ENCODE measurements at places on chromosomes 4 and X.

DNA sequence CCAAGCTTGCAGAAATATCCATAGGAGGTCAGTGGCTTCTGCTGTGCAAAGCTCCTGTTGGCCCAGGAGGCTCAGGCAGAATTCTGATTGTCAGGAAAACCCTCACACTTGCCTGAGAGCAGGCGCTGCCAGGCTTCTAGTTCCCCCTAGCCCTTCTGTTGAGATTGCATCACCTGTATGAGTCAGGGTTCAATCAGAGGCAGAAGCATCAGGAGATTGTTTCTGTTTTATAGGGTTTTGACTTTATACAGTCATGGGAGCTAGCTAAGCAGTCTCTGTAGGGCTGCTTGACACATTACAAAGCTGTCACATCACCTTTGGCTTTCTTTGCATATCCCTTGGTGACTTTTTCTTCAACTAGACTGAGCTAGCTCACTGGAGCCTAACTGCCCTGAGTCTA, 27.8 kb downstream of the DIPK2B start:
- peak; percentile 52 for DNase-seq

GRCh38 chr4:88382621-88383020, 4.0 kb downstream of the HERC6 start:
- DNase-seq, result no peak

DNA sequence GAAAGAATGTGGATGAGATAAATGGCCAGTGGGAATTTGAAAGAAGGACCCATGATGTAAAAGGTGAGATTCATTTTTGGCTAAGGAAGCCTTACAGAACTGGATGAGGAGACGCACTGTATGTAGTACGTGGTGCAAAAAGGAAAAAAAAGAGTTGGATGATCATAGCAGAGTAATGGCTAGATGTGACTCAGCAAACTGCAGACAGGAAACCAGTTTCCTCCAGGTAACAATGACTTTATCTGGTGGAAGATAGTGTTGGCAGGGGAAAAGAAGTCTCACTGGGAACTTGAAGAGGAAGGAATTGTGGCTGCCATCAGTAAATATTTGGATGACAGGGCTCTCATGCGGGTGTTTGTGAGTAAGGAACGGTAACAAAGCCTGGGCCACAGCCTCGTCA, 243.2 kb downstream of the CPE start:
- DNase-seq, result no peak

DNA sequence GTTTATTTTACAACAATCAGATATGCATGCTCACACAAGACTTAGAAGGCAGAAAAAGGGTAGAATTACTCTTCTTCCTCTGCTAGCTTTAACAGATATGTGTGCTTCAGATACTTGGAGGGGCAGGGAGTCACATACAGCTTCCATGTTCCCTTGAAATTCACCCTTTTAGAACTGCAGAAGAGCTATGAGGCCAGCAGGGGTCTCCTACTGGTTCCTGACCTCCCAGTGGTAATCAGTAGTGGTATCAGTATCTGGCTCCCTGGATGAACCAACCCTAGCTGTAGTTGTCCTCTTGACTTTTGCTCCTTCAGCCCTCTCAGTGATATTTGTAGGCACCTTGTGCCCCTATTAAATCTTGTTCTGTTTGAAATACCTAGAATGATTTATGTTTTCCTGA, 81.5 kb downstream of the RCHY1 start:
- peak; percentile 34 for DNase-seq

GRCh38 chr4:19241895-19242294, 1009.8 kb upstream of the SLIT2 start:
- DNase-seq, result no peak

DNA sequence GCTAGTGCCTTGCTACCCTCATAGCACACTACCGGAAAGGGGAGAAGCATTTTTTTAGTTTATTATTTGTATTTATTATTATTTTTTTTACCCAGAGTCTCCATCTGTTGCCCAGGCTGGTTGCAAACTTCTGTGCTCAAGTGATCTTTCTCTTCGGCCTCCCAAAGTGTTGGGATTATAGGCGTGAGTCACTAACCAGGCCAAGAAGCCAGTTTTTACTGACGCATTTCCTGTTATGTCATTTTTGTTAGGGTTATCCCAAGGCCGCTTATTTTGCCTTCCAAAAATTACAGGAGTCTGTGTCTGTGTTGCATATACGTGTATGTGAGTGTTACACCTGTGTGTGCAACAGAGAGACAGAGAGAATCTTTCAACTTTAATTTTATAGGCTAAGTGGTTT, 404.5 kb downstream of the GBA3 start:
- peak; percentile 40 for DNase-seq

GRCh38 chr4:113957956-113958355, 21.5 kb downstream of the ARSJ start:
- no peak for DNase-seq

GRCh38 chrX:132480581-132481203, 8.1 kb downstream of the MBNL3 start:
- DNase-seq, result no peak

- DNase-seq, result no peak
Observed at GRCh38 chr4:172393220-172393619, 580.0 kb downstream of the GALNTL6 start.

DNA sequence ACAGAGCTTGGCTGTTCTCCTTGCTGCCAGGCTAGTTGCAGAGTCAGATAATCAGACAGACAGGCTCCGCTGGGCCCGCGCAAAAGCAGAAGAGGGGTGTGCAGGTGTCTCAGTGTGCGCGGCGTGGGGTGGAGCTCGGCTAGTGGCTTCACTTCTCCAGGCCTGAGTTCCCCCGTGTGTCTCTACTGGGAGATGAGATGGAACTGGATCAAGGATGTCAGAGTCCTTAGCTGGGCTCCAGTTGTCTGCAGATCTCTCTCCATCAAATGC, 21.1 kb downstream of the HTRA3 start:
- no peak for DNase-seq

- DNase-seq, result peak; percentile 62
Observed at GRCh38 chrX:13028871-13029636, 15.4 kb downstream of the FAM9C start.

- no peak for DNase-seq
Observed at GRCh38 chr4:84417997-84418709, 80.9 kb downstream of the NKX6-1 start.

- DNase-seq, result no peak
Observed at GRCh38 chr4:112189754-112190153, 41.8 kb upstream of the AP1AR start.

- no peak for DNase-seq
Observed at GRCh38 chrX:133812402-133812801, 173.0 kb downstream of the GPC3 start.

DNA sequence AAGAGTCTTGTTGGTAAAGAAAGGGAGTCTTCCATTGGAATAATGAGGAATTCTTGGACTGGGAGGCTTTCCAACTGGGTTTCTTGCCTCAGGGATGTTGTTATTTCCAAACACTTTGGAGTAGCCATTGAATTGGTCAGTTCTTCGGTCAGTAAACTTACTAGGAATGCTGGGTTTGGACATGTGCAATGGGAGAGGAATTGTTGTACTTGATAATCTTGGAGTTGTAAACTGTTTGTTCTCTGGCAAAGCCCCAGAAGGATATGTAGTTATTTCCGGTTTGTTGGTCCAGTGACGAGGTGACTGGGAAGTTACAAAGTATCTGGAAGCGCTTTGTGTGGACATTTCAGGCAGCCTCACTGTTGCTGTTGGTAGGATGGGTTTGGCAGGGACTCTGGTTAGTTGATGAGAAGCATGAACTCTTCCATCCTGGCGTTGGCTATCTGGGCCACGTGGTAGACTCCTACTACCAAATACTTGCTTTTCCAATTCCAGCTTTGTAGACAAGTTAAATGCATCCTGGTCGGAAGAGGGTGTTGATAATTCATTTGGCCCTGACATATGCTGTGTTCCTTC, 25.9 kb downstream of the MXRA5 start:
- no peak for DNase-seq

DNA sequence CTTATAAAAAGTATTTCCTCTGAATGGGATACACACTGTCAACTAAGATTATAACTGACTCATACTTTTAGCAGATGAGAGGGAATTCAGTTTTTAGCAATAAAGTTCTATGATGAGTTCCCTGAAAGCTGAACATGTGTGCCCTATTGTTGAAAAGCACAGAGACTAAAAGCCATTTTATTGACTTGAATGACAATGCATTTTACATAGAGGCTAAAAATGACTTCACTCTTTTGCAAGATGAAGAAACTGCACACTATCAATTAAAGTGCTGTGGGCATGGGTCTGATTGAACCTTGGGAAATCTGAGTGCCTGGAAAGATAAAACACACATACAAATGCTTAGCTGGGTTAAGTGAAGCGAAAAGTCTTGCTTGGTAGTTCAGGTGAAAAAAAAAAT, 633.4 kb downstream of the PDHA2 start:
- no peak for DNase-seq

DNA sequence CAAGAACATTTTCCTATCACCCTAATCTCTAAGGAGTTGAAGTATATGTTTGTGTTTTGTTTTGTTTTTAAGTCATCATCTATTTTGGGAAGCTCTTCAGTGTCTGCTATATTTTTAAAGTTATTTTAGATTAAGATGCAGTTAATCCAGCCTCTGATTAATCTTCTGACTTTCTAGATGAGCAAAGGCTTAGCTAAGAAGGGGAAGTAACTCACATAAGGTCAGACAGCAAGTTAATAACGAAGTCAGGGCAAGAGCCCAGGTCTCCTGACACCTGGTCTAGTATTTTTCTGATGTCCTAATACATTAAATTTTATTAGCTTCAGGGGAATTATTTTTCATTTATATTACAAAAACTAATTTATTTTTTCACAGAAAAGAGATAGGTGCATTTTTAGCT, 168.5 kb downstream of the SOWAHB start:
- no peak for DNase-seq

DNA sequence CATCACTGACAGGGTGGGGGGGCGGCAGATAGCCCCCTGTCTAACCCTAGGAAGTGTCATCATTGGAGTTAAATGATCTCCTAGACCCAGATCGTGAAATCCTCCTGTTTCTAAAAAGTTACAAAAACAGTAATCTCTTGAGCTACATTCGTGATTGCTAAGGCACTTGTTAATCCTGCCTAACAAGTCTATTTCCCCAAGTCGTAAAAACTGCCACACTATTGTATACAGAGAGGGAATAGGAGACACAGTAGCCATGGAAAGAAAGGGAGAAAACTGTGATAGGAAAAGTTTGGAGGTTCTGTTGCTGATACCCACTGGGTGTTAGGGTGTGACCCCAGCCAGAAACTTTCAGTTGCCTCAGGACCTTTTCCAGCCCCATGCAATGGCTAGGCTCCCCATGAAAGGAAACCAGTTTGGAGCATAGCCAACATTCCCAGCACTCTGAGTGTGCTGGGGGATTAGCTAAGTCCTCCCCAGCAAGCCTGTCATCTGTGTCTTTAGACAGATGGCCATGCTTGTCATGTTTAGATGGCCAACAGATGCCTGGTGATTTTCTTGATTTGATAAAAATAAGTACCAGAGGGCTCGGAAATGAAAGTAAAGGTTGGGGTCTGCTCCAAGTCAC, 63.3 kb upstream of the ANXA10 start:
- no peak for DNase-seq

DNA sequence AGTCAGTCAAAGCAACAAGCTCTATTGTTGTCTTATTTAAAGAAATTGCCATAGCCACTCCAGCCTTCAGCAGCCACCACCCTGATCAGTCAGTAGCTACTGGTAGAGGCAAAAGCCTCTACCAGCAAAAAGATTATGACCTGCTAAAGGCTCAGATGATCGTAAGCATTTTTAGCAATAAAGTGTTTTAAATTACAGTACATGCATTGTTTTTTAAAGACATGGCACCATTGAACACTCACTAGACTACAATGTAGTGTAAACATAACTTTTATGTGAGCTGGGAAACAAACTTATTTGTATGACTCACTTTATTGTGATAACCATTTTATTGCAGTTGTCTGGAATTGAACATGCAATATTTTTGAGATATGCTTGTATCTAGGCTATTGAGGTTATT, 32.3 kb upstream of the DYNLT3 start:
- no peak for DNase-seq

GRCh38 chr4:146342600-146343192, 128.4 kb downstream of the REELD1 start:
- peak; percentile 14 for DNase-seq

DNA sequence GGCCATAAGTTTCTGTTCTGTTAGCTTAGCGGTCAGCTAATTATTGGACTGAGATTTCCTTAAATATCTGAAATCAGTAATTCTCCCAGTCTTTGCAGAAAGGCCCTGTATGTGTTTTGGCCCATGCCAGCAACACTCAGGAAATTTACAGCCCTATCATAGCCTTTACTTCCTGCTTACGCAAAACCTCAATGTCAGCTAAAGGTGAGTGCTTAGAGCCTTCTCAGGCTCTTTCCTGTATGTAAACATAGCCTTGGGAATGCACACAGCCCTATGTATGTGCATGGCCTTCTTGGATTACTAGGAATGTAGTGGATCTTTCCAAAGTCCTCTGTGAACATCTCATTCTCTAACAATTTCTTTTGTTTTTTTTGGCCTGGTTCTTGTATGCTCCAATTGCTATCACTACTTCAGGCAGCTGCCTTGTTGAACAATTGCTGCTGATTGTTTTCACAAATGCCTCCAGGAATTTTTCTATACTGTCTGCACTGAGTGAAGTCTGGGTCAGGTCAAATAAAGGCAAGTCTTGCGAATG, 200.0 kb downstream of the PPP1R2C start:
- DNase-seq, result no peak

- no peak for DNase-seq
Observed at GRCh38 chr4:114038762-114039387, 59.4 kb upstream of the ARSJ start.

DNA sequence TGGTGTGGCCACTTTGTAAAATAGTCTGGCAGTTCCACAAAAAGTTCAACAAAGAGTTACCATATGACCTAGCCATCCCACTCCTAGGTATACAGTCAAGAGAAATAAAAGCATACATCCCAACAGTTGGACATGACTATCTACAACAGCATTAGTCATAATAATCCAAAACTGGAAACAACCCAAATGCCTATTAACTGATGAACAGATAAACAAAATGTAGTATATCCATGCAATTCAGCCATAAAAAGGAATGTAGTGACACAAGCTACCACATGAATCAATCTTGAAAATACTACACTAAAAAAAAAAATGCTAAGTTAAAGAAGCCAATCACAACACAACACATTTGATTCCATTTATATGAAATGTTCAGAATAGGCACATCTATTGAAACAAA, 16.1 kb downstream of the MED14 start:
- no peak for DNase-seq

- no peak for DNase-seq
Observed at GRCh38 chr4:185711726-185712125, 100.3 kb downstream of the SORBS2 start.

Measured in RCC 7860 (cell line).